ENCODE measurements at places on chromosomes 16 and 17.

DNA sequence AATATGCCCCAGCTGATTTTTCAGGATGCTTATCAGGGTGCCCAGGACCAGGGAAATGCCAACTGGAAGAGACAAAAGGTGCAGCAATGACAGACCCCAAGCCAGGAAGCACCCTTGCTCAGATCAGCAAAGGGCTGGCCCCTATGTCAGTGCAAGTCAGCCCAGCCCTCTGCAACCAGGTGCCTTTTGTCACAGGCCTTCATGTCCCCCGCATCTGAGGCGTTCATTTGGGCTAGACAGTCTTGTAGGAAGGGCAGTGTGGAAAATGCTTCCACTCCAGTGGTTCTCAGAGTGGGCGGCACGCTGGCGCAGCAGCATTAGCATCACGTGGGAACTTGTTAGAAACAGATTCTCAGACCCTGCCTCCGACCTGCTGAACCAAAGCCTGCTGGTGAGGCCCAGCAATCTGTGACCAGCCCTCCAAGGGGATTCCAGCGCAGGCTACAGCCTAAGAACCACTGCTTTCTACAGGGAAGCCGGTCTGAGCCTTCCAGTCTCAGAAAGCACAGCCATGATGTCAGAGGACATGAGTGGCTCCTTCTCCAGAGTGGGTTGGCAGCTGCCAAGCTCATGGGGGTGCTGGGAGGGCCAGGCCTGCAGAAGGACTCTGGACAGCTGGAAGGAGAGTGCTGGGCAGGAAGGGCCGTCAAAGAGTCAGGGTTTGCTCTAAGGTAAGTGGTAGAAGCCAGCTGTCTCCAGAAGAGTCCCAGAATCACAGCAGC lies 13.1 kb downstream of the SLC47A2 start:
- no peaks in the 10 kb centered on the region for H3K27me3 ChIP-seq
- H3K27ac ChIP-seq = no peak overlapping the region
- DNase-seq = no peak

DNA sequence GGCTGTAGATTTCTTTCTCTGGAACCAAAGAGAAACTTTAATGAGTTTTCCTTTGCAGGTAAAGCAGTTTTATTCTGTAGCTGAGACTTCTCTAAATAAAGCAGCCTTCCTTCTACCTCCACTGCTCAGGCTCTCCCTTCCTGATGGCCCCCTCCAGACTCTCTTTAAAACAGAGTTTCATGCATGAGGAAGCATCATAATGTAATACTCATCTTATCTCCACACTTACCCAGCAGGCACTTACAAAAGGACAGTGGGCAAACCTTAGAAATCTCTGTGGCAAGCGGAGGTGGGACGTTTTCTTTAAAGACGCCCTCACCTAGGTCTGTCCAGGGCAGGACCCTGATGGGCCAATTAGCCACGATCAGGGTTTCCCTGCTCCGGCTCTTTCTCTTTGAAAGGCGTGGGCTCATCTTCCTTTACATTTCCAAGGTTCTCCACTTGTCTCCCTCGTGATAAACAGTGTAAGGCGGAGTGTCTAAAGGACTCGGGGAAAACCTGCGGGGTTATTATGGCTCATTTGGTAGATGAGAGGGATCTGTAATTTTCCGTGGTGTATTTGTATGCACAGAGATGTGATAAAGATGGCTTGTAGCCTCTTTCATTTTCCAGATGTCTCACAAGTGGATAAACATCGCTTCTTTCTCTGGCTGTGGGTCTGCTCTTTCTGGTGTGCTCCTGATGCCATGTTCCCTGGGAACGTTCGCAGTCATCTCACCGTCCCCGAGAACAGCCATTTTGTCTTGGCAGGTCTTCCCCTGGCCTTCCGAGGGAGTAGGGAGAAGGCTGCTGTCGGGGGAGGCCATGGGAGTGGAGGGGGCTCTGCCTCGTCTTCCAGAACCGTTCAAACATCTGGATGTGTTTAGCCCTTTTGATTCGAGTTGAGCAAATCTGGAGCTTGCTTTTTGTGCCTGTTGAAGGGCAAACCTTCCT lies 239.0 kb downstream of the CCDC182 start:
- H3K4me3 ChIP-seq = no peak overlapping the region
- no peak overlapping the region for H3K27ac ChIP-seq
- no peak for DNase-seq
- H3K27me3 ChIP-seq = no peaks in the 10 kb centered on the region

DNA sequence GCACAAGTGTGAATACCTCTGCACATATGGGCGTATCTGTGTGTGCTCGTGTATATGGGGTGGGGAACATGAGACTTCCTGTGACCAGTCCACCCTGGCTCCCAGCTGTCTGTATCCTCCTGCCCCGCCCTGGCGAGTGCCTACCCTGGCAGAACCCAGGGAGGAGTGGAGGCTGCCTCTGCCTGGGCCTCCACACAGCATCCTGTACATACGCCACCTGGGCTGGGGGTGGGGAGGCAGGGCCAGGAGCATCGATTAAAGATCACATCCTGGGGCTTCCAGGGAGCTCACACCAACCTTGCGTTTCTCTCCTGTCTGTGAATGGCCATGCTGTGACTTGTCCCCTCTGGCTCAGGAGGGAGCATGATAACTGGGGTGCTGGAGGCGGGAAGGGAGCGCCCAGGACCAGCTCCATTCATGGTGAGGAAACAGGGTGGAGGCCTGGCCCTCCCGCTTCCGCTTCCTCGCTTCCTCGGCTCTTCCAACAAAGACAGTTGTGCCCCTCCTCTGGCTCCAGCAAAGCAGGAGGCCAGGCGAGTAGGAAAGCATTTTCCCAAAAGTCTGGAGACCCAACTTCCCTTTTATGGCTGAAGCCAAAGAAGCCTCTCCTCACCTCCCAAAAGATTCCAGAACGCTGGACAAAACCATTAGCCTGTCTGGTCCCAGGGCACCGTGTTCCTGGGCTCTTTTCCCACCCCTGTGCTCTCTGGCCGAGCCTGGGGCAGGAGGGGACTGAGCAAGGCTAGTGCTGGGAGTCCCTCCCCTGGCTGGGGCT lies 22.9 kb downstream of the ADAM11 start:
- H3K36me3 ChIP-seq = no peaks in the 10 kb centered on the region
- no peak for DNase-seq
- H3K27ac ChIP-seq = no peak overlapping the region
- H3K4me3 ChIP-seq = no peak overlapping the region

DNA sequence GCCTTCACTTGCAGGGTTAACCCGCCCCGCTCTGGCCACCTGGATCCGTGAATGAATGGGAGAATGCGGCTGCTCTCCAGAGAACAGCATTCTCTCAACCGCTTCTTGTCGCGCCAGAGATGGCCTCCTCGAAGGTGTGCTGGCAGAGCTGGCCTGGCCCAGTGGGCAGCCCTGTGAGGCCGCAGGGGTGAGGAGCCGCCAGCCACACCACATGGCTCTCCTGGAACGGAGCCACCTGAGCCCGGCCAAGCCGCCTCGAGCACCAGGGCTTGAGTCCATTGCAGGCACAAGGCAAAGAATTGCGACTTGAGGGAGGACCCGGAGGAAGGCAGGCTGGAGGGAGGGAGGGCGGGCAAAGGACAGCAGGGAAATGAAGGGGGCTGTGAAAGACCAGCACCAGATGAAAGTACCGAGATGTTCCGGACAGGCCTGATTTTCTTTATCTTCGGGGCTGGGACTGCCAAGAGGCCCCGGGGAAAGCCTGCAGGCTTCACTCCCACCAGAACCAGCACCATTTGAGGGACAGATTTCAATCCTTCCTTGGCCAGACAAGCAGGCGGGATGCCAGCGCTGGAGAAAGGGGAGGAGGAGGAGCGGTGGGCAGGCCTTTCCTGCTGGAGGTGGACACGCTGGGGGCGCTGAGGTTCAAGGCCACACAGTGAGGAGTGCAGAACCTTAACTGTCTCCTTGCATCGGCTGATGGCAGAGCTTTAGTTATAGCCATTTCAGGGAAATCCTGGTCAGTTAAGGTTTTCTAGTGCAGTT lies 69.4 kb downstream of the MRC2 start:
- DNase-seq = no peak
- H3K36me3 ChIP-seq = no peaks in the 10 kb centered on the region
- H3K27me3 ChIP-seq = no peaks in the 10 kb centered on the region
- H3K4me1 ChIP-seq = no peaks in the 10 kb centered on the region

GRCh38 chr17:49730078-49730784 lies 22.5 kb upstream of the SLC35B1 start:
- H3K4me1 ChIP-seq = peaks cover 3% of the 10 kb centered on the region
- H3K36me3 ChIP-seq = peaks cover 48% of the 10 kb centered on the region
- DNase-seq = no peak
- no peak overlapping the region for H3K4me3 ChIP-seq
- peak overlapping the region; percentile 40 for H3K27ac ChIP-seq

GRCh38 chr16:28874406-28874805 lies 3.9 kb upstream of the ATP2A1 start:
- H3K27ac ChIP-seq = no peak overlapping the region
- no peaks in the 10 kb centered on the region for H3K27me3 ChIP-seq
- H3K4me3 ChIP-seq = no peak overlapping the region
- DNase-seq = no peak
- H3K36me3 ChIP-seq = peaks cover 24% of the 10 kb centered on the region
- H3K4me1 ChIP-seq = peaks cover 5% of the 10 kb centered on the region

GRCh38 chr16:57920880-57921229 lies 50.1 kb downstream of the CNGB1 start:
- H3K4me1 ChIP-seq = no peaks in the 10 kb centered on the region
- no peaks in the 10 kb centered on the region for H3K36me3 ChIP-seq
- DNase-seq = no peak
- no peak overlapping the region for H3K4me3 ChIP-seq
- no peak overlapping the region for H3K27ac ChIP-seq
- no peaks in the 10 kb centered on the region for H3K27me3 ChIP-seq

DNA sequence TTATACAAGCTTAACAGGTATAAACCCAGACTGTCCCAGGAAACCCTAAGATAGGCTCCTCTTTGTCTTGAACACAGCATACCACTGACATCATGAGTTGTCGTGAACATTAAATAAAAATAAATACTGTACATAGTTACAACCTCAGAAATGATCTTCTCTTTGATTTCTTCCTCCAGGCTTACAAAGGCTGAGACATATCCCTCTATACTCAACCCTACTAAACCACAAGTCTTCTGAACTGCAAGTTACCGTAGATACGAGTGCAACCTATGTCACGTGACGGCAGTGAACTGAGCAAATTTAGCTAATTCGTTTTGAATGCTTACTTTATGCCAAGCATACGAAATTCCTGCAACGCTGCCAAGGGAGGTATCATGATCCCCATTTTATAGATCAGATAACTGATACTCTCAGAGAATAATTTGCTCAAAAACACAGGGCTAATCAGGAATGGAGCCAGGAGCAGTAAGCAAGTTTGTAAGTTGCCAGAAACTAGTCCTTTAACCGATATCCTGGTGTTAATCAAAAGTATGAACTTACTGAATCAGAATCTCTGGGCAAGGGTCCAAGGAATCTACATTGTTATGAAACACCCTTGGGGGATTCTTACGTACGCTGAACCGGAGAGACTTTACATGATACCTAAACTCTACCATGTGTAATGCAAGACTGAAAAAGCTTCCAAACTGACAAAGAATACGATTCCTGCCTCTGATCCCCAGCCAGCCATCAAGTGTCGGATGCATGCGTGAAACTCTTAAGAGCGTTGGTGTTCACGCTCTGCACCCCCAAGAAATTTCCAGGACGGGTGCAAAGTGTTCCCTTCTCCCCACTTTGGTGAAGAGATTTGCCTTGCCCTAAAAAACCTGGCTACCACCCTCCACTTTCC lies 106.2 kb downstream of the XYLT1 start:
- H3K27me3 ChIP-seq = no peaks in the 10 kb centered on the region
- no peaks in the 10 kb centered on the region for H3K36me3 ChIP-seq
- no peak overlapping the region for H3K4me3 ChIP-seq
- DNase-seq = peak; percentile 43
- peaks cover 88% of the 10 kb centered on the region for H3K4me1 ChIP-seq

GRCh38 chr16:62869837-62870236 lies 833.6 kb upstream of the CDH8 start:
- no peaks in the 10 kb centered on the region for H3K36me3 ChIP-seq
- no peaks in the 10 kb centered on the region for H3K27me3 ChIP-seq
- H3K4me1 ChIP-seq = no peaks in the 10 kb centered on the region
- no peak overlapping the region for H3K27ac ChIP-seq
- H3K4me3 ChIP-seq = no peak overlapping the region

DNA sequence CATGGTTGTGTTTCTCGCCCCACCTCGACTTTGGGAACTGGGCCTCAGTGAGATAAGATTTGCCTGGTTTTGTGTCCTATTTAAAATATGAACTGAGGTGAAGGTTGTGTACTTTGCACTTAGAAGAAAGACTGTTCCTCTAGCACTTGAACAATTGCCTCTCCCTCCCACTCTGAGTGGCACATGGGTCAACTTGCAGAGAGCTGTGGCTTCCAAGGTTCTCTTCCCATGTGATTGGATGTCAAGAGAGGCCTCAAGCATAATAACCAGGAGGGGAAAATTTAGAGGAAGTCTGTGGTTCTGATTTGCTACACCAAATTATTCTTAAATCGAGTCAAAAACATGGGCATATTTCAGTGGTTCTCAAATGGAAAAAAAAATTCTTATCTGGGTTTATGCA lies 329.2 kb downstream of the HS3ST3B1 start:
- no peak for DNase-seq
- no peaks in the 10 kb centered on the region for H3K27me3 ChIP-seq
- H3K4me1 ChIP-seq = no peaks in the 10 kb centered on the region
- no peaks in the 10 kb centered on the region for H3K36me3 ChIP-seq
- H3K4me3 ChIP-seq = no peak overlapping the region

DNA sequence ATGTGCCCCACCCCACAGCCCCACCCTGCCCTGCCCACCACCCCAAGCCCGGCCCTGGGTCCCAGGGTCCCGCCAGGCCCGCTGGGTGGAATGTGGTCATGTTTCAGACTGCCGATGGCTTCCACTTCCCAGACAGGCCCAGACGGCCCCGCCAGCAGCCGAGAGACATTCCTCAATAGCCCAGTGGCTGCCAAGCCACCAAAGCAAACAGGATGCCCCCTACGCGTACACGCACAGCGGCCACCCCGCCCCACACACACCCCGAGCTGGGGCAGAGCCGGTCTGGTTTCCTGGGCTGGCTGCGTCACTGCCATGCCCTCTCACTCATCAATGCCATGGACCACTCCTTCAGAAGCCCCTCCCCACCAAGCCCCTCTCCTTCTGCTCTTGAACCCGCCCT lies 1.2 kb upstream of the KRT17 start:
- no peaks in the 10 kb centered on the region for H3K36me3 ChIP-seq
- H3K4me1 ChIP-seq = no peaks in the 10 kb centered on the region
- H3K27me3 ChIP-seq = no peaks in the 10 kb centered on the region
- no peak overlapping the region for H3K4me3 ChIP-seq

- H3K4me3 ChIP-seq = no peak overlapping the region
- no peaks in the 10 kb centered on the region for H3K4me1 ChIP-seq
These were observed 8.4 kb downstream of the GLOD4 start for GRCh38 chr17:773467-774312.

GRCh38 chr16:66894948-66895688 lies 14.8 kb downstream of the PDP2 start:
- no peaks in the 10 kb centered on the region for H3K4me1 ChIP-seq
- H3K36me3 ChIP-seq = no peaks in the 10 kb centered on the region
- no peaks in the 10 kb centered on the region for H3K27me3 ChIP-seq

GRCh38 chr16:24246911-24247607 lies 9.1 kb upstream of the CACNG3 start:
- no peak for DNase-seq
- H3K27ac ChIP-seq = no peak overlapping the region
- no peaks in the 10 kb centered on the region for H3K36me3 ChIP-seq
- no peak overlapping the region for H3K4me3 ChIP-seq
- H3K4me1 ChIP-seq = no peaks in the 10 kb centered on the region
- no peaks in the 10 kb centered on the region for H3K27me3 ChIP-seq

Measured in effector memory CD4-positive, alpha-beta T cell (primary cell).